ENCODE measurements at places on chromosomes 3 and 15. TPM values are rescaled to one million over a fixed set of nuclear protein-coding genes. Genes with fewer than 3 reads are reported as not detected.
A peak's percentile ranks its signal among the peaks of the same experiment; 100 is the strongest.

GRCh38 chr15:76930831-76931396 is 635 bp upstream of the RCN2 start:
- DNase-seq = peak; percentile 7

DNA sequence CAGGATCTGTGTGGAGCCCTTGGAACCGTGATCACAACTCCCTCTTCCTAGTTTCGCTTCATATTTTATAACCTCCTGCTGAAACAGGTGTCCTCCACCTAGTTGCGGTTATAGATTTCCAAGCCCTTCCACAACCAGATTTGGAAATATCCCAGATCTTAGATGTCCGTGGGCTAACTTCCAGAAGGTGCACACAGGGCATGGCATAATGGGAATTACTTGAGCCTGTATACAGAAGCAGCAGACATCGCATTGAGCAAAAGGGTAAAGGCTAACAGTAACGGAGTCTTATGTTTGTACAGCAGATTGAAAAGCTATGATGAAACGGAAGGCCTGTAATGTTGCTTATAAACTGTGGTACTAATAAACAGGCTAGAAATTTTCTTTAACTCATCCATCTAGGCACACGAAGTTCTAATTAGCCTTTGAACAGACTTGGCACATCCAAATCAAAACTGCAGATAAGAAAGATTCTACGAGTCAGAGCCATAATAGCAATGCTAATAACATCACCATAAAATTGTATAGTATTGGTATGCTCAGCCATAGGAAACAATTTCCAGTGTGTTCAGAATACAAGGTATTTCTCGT is 1.2 kb upstream of the USF3 start:
- DNase-seq = peak; percentile 30

DNA sequence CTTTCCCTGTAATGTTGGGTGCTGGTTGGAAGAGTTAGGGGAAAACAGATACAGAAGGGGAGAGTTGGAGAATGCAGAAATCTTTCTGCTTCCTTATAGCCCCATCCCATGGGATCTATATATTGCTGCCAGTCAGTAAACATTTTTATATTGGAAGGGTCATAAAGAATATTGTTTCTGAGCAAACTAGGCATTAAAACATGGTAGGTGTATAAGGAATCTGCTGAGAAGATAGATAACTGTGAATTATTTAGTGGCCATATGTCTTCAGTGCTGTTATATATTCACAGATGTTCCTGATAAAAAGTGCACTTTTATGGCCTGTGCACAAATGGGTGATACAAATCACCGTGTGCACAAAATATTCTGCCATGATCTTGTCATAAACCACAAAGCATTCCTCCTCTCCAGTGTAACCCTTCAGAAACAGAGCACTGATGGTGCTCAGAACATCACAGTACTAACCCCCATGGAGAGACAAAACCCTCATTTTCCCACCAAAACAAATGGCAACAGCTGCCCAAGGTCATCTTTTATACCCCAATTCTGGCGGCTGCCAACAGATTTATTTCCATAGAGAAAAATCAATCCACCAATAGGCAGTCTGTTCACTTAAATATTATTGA is 269.3 kb downstream of the SLC9A9 start:
- no peak for DNase-seq

GRCh38 chr15:43872416-43873020 is 45.7 kb downstream of the WDR76 start:
- DNase-seq = peak; percentile 85

DNA sequence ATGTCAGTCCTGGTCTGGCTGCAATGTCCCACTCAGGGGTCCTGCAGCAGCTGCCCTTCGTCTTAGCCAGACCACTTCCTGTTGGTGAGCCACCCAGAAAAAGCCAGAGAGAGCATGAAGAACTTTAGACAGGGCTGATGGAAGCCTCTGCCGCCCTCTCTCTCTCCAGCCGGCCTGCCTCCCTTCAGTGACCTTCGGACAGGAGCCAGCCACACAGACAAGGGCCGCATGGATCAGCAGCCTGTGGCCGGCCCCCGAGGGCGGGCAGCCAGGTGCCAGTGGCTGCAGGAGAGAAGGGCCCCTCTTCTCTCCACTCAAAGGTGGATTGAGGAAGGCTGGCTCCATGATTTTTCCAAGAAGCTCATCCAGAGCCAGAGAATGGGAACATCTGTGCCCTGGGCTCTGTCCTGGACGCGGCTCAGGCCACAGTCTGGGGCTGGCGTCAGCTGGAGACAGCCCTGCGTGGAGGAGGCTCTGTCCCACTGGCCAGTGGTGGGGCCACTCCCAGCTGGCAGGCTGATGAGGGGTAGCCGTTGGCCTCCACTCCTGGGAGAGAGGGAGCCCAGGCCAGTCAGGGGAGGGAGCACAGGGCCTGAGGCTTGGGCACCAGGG is 42.9 kb downstream of the ISG20 start:
- no peak for DNase-seq

DNA sequence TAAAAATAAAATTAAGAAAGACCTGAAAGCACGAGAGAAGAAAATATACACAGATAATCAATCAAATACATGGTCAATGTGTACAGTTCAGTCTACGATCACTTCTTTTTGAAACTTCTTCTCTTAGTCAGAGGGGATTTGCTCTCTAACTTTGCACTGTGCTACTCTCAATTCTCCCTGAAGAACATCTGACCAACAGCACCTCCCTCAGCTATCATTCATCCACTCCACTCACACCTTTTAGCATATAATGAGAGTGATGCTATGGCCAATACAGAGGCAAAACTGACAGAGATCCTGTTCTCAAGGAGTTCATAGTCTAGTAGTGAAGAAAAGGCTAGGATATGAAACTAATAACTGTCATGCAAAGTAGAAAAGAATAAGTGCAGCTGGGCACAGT is 45.9 kb downstream of the P3H2 start:
- DNase-seq = no peak

GRCh38 chr3:3815206-3815605 is 16.0 kb downstream of the LRRN1 start:
- DNase-seq = no peak

DNA sequence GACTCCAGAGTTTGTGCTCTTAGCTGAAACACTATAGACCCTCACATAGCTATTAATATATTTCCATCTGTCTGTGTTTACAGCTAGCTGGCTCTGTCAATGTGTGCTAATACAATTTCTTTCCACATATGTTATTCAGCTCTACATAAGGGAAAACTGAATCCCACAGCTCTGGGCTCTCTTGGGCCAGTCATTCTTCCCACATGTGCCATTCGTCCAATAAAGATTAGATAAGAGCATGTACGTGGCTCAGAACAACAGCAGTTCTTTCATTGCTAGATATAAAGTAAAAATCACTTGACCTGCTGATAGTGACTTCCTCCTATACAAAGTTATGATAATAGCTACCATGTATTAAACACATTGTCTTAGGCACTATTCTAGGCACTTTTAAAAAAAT is 2.8 kb upstream of the ILDR1 start:
- DNase-seq = no peak

DNA sequence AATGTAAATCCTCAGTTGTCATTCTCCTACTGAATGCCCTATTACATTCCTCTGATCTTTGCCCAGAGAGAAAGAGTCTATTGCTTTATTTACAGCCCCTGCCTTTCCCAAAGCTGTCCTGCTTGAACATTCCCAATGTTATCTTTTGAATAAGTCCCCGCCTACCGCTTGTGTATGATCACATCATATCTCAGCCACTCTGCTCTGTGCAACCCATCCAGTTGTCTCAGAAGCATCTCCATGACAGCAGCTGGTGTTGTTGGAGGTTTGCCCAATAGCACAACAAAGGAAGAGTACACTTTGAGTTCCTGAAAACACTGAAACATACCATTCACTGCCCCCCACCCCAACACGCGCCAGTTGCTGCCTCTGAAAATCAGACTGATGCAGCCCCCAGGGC is 22.0 kb upstream of the FAM3D start:
- DNase-seq = no peak

DNA sequence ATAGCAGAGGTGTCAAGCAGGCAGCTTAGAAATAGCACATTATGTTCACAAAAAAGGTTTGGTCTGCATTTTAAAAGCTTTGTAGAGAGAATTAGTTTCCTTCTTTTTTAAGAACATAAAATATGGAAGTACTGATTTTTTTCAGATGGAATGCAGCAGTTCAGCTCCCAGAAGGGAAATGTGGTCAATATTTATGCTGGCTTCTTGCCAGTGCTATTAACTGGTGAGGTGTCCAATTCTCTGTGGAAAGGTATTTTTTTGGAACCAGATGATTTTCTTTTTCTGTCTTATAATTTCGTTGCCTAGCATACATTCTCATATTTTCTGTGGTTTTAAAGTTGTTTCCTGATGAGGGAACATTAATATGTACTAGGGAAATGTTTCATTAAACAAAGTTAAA is 211.4 kb upstream of the ZNF385D start:
- peak; percentile 27 for DNase-seq

DNA sequence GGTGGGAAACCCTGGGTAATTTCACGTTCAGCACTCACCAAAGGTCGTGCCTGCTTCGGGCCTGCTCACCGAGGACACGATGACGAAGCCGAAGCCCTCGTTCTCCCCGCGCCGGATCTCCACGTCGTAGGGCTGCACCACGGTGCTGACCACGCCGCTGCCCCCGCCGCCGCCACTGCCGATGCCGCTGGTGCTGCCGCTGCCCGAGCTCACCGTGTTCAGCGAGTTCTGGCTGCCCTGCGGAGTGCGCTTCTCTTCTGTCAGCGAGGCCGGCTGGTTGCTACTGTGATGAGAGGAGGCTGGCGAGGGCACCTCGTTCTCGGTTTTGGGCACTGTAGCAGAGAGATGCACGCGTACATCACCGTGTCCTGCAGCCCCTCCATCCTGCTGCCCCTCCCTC is 659.5 kb downstream of the MAGI1 start:
- DNase-seq = no peak

- DNase-seq = peak; percentile 81
Measured at GRCh38 chr3:158727206-158728060, 4.8 kb downstream of the RARRES1 start.

DNA sequence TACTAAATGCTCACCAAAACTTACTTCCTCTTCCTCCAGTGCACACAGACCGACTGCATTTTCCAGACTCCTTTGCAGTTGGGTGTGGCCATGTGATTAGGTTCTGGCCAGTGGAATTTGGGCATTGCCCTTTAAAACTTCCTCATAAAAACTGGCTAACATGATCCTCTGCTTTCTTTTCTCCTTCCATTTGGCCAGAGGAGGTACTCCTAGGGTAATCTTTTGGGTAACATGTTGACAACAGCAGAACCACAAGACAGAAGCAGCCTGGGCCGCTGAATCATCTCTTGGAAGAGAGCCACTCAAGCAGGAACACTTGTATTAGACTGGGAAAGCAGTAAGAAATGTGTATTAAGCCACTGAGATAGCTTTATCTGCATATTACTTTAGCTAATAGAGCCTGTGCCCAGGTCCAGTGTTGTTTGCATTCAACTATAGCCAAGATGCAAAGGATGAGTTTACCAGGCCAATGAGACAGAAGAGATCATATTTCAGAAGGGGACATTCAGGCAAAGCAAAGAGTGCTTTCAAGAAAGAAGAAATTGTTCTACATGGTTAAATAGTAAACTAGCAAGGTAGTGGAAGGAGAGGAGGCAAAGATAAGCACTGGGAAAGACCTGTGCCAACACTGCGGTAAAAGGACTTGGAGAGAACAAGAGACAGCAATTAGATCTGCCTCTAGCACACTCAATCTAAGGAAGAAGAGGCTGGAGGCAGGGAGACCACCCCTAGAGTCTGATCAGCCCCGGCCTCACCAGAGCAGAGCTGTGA is 79.8 kb downstream of the PLCH1 start:
- DNase-seq = peak; percentile 97

DNA sequence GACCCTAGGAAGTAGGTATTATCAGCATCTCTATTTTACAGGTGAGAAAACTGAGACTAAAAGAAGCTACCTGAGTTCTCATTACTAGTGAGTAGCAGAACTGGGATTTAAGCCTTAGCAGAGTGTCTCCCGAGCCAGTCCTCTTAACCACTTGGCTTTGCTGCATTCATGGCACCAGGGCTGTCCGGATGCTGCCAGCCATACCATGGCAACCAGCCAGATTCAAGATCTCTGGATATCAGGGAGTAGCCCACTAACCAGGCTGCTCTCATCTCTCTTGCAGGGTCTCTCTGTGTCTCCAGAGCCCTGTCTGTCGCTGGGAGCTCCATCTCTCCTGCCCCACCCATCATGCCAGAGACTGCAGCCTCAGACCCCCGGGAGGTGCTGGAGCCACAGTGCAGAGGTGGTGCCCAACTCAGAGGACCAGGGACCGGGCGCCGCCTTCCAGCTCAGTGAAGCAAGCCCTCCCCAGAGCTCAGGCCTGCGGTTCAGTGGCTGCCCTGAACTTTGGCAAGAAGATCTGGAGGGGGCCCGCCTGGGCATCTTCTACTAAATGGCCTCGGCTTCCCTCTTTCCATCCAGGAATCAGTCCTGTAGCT is 1.7 kb downstream of the MESP2 start:
- no peak for DNase-seq

- DNase-seq = no peak
Measured at GRCh38 chr15:56353119-56353518, 12.1 kb upstream of the TEX9 start.

DNA sequence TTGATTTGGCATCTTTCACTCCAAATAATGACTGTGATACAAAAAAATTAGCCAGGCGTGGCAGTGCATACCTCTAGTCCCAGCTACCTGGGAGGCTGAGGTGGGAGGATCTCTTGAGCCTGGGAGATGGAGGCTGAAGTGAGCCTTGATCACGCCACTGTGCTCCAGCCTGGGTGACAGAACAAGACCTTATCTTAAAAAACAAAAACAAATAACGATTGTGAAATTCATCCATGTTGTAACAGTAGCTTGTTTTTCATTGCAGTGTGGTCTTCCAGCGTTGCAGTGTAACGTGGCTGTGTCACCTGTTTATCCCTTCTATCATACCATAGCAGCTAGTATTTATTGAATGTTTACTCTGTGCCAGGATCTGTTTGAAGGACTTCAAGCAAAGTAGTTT is 120.9 kb downstream of the ITPR1 start:
- no peak for DNase-seq

DNA sequence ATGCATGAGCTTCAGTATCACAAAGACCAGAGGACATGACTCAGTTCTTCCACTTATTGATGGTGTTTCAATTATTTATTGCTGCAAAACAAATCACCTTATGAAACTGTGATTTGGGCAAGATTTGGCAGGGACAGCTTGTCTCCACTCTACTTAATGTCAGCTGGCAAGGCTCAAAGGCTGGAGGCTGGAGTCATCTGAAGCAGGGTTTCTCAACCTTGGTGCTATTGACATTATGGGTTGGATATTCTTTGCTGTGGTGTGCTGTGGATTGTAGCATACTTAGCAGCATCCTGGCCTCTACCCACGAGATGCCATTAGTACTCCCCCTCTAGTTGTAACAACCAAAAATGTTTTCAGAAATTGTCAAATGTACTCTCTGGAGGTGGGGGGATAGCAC is 138.8 kb upstream of the PEX5L start:
- no peak for DNase-seq

The PFKFB4 gene
- 13.2 TPM for total RNA-seq

The MOBP gene
- 1.9 TPM for total RNA-seq

The LRRIQ4 gene
- not detected for total RNA-seq

The OR5K2 gene
- total RNA-seq = 1.4 TPM

The CLDN11 gene
- total RNA-seq = 1.7 TPM

The DBR1 gene
- total RNA-seq = 10.8 TPM

The ANKRD34C gene
- 0.72 TPM for total RNA-seq

The FSTL1 gene
- 1,082 TPM for total RNA-seq

Data from umbilical cord (tissue), 2 donors.